ENCODE measurements at places on chromosomes 4 and X.

- DNase-seq = no peak
Observed at GRCh38 chrX:14386981-14387380, 142.4 kb upstream of the GLRA2 start.

DNA sequence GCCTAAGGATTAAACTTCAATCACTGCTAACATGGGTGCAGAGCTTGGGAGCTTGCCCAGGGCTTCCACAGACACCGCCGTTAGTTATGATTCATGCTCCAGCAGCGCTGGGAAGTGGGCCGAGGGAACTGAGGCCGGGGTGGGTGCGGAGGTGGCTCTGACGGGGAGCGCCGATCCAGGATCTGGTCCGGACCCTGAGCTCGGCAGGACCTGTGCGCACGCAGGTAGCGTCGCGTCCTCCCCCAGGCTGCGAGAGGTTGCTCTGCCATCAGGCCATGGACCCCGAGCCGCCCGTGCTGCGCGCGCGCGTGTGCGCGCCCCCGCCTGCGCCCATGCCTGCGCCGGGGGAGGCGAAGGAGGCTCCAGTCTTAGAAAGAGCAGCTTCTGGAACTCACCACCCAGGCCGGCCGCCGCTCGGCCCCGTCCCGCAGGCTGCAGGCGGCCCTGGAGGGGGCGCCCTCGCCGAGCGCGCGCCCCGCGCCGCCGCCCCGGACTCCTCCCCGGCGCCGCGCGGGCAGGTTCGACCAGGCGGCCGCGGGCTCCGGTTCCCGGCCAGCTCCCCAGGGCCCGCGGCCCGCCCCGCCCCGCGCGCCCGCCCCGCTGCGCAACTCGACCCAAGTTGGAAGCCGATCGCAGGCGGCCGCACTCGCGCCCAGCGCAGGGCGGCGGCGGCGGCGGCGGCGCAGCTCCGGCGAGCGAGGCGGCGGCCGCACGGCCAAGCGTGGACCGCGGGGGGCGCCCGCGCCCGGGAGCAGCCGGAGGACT is 732 bp upstream of the ADRA2C start:
- DNase-seq = no peak

DNA sequence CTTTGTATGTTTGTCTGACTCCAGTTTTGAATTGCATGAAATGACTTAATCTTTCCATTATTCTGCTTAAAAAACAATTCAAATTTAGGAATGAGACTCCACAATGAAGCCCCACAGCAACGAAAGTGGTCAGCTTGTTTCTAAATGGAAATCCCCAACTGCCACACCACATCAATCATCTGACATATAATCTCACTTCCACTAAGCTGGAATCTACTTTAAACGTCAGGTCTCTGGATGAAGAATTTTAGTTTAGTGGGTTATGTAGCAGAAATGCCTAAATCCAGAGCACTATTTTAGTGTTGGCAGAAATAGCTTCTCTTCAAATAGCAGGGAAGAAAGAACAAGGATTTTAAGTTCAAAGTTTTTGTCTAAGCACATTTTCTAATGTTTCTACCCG is 1.7 kb upstream of the BMP2K start:
- no peak for DNase-seq

GRCh38 chr4:136554033-136554432 is 978.3 kb downstream of the PCDH18 start:
- DNase-seq = no peak

DNA sequence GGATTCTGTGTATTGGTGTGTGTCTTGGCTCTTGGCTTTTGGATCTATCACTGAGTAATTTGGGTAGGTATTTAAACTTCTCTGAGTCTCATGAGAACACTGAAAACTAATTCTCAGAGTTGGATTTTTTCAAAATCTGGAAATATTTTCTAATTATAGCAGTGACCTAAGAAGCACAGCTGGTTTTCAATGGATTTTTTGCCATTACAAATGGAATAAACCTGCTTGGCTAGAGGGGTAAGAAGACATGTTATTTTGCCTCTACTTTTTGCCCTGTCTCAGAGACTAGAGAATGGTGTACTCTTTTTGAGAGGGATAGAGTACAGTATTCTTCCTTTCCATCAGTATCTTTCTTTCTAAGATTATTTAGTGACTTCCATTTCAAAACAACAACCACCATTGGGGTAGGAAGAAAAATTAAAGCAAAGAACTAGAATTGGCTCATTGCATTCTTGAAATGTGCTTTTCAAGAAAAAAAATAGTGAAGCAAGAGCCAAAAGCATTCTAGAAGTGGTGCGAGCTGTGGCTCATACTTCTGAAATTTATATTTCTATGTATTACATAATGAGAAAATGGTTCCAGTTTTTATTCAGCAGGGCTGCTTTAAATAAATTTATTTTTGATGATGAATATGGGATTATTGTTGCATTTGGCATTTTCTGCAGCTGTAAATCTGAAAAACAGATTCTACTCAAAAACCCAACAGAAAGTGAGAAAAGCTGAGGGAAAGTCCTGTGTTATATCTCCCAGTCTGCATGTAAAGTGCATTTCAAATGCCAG is 850.2 kb upstream of the SLIT2 start:
- no peak for DNase-seq

- no peak for DNase-seq
Observed at GRCh38 chr4:151485541-151486131, 76.7 kb downstream of the FHIP1A start.

GRCh38 chr4:151979819-151980218 is 219.0 kb upstream of the GATB start:
- DNase-seq = no peak

Measured in NCI-H524 treated with DMSO at 0.1 percent for 48 hours (cell line).